ENCODE measurements at places on chromosomes 6 and 20.

DNA sequence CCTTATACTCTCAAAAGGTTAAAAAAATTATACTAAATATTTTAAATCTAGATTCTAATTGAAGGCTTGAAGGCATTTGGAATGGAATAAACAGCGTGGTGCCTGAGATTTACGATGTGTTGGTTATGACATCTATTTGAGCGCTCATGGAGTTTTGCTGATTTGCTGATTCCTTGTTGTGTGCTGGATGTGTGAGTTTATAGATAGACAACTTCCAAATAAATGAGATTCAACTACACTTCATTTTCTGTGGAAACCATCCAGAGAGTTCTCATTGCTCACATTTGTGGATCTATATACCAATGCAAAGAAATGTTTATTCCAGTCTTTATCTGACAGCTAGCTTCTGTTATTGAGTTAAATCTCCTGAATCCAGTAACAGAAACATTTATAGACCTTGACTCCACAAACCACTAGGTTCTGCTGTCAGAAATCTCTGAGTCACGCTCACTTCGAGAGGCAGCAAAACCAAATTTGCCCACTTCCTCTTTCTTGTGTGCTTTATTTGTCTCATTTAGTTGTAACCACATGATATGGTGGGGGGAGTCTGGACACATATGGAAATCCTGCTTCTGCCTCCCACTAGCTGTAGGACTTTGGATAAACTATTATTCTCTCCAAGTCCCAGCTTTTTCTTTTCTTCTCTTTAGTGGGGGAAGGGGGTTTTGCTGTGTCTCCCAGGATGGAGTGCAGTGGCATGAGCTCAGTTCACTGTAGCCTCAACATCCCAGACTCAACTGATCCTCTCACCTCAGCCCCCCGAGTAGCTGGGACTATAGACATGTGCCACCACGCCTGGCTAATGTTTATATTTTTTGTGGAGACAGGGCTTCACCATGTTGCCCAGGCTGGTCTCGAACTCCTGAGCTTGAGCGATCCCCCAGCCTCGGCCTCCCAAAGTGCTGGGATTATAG, 54.5 kb downstream of the IPCEF1 start:
- DNase-seq: no peak

DNA sequence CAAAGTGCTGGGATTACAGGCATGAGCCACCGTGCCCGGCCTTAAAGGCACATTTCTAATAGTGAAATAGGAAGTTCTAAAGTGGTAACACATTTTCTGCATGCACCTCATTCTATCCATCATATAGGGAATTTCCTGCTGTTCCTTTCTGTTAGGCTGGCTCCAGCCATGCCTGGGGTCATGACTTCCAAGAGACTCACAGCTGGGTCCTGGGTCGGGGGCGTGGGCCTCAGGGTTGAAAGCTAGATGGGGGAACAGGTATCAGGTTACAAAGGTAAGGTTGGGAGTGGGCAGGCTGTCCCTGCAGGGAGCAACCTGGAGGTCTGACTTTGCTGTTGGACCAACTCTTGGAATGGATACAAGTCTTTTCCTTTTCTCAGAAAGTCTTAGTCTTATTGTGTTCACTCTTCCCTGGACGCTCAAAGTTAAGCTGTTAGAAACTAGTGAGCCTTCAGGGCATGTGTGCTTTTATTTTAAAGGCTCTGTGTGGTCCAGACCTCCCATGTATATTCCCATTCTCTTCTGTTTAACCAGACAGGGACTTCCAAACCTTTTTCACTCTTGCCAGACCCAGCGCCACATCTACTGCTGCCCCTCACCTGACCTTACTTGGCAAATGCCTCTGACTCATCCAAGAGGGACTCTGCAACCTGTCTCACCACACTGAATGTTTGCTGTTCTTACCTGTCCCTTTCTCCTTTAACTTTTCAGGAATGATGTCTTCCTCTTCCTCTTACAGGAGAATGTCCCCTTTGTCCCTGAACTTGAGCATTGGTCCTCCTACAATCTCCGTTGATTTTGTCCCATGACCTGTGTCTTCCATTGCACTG, 64.4 kb downstream of the TMEM170B start:
- no peak for DNase-seq

- no peak for DNase-seq
Measured at GRCh38 chr6:111410371-111410770, 72.6 kb downstream of the REV3L start.

DNA sequence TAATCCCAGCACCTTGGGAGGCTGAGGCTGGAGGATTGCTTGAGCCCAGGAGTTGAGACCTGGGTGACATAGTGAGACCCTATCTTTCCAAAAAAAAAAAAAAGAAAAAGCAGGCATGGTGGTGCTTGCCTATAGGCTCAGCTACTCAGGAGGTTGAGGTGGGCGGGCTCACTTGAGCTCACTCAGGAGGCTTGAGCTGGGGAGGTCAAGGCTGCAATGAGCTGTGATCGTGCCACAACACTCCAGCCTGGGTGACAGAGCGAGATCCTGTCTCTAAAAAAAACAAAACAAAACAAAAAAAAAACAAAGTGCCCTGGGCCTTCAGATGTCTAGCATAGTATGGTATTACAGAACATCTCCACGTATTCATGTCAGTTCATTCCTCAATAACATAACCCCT, 42.9 kb downstream of the ZFAND3 start:
- DNase-seq: no peak

DNA sequence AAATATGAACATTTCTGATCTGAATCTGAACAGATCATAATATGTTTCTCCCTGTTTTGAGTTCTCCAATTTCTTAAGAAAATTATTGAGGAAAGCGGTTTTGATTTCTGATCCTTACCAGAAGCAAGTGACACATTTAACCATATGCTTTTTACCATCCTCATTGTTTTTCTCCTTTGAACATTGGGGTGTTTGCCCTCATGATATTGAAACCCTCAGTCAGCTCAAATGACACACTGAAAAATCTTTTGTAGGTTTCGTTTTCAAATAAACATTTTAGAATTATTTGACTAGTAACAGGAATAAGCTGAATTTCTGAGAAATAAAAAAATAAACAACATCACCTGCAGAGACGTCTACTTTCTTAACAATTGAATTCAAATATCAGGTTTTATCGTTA, 252.1 kb downstream of the DOK5 start:
- DNase-seq: no peak

DNA sequence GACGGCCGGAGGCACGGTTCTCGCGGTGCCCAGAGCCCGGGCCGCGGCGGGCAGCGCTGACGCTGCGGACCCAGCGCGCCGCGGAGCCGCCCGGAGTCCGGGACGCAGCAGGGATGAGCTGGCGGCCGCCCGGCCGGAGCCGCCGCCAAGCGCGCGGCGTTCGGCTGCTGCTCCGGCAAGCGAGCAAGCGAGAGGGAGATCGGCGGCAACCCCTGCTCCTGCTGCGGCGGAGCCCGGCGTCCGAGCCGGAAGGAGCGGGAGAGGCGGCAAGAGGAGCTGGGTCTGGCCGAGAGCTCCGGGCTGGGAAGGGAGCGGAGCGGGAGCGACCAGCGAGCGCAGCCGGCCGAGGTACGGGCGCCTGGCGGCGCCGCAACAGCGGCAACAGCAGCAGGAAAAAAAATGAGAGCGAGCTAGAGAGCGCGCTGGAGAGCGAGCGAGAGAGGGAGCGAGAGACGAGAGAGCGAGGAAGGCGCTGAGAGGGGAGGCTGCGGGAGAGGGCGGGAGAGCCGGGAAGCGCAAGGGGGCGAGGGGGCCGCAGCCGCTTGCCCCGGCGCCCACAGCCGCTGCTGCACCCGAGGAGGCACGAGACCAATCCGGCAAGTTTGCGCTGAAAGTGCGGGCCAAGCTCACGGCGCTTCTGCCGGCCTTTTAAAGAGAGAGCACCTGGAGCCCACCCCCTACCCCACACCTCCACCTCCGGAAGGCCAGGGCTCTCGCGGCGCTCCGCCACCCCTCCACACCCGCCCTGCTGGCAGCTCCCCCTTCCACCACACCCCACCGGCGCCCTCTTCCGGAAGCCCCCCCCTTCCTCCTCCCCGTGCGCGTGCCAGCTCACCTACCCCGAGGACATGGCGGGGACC, 496 bp downstream of the GRM4 start:
- peak; percentile 24 for DNase-seq

- no peak for DNase-seq
Measured at GRCh38 chr6:6736791-6737654, 148.5 kb downstream of the LY86 start.

DNA sequence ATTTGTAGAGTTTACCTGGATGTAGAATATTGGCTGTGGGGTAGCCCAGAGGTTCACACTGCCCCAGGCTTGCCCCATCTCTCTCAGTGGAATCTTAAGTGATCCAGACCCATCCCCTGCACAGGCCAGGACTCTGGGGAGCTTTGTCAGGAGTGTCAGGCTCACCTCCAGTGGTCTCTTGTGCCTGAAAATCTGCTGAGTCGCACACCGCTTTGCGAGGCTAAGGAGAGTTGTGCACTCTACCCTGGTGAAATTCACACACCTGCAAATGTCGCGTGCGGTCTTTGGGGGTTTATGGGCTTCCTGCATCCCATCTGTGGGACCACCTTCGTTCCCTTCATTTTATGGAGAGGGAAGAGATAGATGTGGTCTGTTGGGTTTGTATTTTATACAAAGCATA, 63.6 kb upstream of the KIF25 start:
- DNase-seq: no peak

GRCh38 chr6:30792786-30793185, 48.4 kb upstream of the IER3 start:
- DNase-seq: no peak

DNA sequence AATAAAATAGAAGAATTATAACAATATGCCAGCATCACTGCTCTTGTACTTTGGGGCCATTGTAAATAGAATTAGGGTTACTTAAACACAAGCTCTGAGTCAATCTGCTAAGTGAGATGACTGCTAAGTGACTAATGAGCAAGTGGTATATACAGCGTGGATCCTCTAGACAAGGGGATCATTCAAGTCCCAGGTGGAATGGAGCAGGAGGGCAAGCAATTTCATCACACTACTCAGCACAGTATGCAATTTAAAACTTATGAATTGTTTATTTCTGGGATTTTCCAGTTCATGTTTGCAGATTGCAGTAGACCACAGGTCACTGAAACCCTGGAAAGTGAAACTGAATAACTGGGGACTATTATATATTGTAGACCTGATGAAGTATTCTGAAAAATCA, 235.3 kb downstream of the BTBD3 start:
- no peak for DNase-seq

GRCh38 chr20:15857173-15857784, 716.0 kb downstream of the KIF16B start:
- DNase-seq: no peak

GRCh38 chr6:15426395-15426794, 180.5 kb downstream of the JARID2 start:
- DNase-seq: no peak
